ENCODE measurements at places on chromosomes 12 and 14.

DNA sequence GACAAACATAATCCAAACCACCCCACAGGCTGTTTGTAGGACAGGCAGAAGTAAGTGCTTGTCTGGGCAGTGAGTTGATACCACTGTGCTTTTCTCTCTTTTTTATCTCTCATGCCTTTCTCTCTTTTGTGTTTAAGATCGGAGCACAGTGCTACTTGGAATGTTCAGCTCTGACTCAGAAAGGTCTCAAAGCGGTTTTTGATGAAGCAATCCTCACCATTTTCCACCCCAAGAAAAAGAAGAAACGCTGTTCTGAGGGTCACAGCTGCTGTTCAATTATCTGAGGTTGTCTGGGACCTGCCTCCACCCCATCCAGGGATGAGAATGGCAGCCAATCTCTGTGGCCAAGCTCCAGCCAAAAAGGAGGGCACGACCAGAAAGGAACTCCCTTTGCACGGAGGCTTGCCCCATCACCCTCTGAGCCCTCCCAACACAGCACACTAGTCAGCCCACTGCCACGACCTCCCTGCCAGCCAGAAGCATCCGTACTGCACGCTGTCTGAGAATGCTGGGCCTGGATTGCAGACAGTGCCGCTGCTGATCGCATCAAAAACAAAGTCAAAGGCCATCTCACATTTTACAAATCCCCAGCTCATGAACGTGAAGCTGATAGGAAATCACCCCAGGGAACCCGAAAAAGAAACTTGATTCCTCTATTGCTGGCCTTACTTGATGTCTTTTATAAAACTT is 27.8 kb downstream of the GPHB5 start:
- no peaks in the 10 kb centered on the region for H3K27me3 ChIP-seq
- H3K27ac ChIP-seq, result no peak overlapping the region
- peaks cover 4% of the 10 kb centered on the region for H3K36me3 ChIP-seq
- DNase-seq, result no peak
- H3K4me1 ChIP-seq, result no peaks in the 10 kb centered on the region

DNA sequence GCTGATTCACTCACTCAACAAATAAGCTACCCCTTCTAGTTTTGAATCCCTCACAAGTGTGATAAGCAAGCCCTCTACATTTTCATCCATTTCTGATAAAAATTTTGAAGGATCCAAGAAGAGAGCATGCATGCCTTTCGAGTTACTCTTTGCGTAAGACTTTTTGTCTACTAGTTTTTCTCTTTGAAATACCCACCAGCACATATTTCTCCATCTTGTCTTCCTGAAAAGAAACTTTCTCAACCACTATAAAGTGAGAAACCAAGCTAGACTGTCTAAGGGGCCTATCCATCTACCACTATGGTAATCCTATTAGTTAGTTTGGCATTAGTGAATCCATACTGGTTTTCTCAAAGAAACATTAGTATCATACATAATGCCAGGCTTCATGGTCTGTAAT is 56.9 kb downstream of the PARP11 start:
- H3K4me1 ChIP-seq, result no peaks in the 10 kb centered on the region
- H3K36me3 ChIP-seq, result no peaks in the 10 kb centered on the region
- no peaks in the 10 kb centered on the region for H3K27me3 ChIP-seq
- peak; percentile 19 for DNase-seq
- H3K27ac ChIP-seq, result no peak overlapping the region
- no peak overlapping the region for H3K4me3 ChIP-seq

GRCh38 chr14:56127156-56127555 is 8.9 kb downstream of the PELI2 start:
- no peak overlapping the region for H3K4me3 ChIP-seq
- no peak for DNase-seq
- H3K27ac ChIP-seq, result no peak overlapping the region
- peaks cover 13% of the 10 kb centered on the region for H3K4me1 ChIP-seq
- no peaks in the 10 kb centered on the region for H3K36me3 ChIP-seq

GRCh38 chr14:34693228-34693939 is 21.0 kb downstream of the CFL2 start:
- no peaks in the 10 kb centered on the region for H3K36me3 ChIP-seq
- no peak for DNase-seq
- H3K4me1 ChIP-seq, result no peaks in the 10 kb centered on the region
- H3K27me3 ChIP-seq, result no peaks in the 10 kb centered on the region

GRCh38 chr14:49479432-49479831 is 106.7 kb downstream of the RPS29 start:
- no peaks in the 10 kb centered on the region for H3K36me3 ChIP-seq
- DNase-seq, result no peak
- no peaks in the 10 kb centered on the region for H3K4me1 ChIP-seq
- H3K4me3 ChIP-seq, result no peak overlapping the region

DNA sequence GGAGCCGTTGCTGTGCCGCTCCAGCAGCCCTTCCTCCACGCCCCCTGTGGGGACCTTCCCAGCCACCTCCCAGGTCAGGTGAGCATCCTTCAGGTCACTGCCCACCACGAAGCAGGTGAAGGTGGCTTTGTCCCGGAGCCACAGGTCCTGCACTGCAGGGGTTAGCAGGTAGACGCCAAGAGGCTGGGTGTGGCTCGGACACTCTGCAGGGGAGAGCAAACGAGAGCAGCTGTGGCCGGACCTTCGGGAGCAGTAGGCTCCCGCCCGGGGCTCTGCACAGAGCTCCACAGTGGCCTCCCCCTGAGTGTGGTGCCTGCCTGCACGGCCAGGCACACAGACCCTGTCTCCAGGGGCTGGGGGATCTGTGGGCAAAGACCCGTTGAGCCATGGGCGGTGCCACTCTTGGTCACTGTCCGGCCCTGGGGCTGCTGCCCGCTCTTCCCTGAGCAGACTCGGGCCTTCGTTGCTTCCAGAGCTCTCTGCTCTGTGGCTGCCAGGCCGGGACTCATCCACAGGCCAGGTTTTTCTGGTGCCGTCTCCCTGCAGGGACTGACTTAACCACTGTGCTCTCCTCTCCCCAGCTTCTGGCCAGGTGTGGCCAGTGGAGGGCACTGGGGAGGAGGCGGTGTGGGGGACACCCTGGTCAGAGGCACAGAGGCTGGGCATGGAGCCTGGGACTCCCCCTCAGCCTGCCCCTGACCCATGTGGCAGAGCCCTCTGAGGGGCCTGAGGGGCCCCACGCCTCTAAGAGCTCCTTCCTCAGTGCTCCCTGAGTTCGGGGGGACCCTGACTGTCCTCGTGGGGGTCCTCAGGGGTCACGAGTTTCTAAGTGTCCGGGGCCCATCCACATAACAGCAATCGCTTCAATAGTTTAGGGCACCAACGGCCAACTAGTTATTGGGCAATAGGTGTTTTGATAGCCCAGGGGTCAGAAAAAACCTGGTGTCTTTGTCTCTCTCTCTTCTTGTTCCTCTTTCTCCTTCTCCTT is 314.9 kb downstream of the TMEM121 start:
- no peak overlapping the region for H3K27ac ChIP-seq
- no peaks in the 10 kb centered on the region for H3K27me3 ChIP-seq
- H3K36me3 ChIP-seq, result no peaks in the 10 kb centered on the region
- no peaks in the 10 kb centered on the region for H3K4me1 ChIP-seq

DNA sequence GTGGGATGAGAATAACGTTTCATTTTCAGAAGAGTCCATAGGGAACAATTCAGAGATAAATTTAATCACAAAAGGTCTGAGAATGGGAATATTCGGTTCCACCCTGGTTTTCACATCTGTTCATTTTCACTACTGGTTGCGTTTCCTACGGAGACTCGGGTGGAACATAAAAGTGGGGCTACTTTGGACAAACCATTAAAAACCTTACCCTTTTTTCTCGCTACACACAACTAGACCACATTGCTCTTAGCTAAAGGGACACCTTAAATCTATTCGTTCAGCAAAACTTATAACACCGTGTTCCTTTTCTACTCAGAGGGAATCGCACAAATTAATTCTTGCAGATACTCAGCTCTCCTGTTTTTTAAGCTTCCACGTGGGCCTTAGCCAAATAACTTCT is 1.0 kb upstream of the SUDS3 start:
- H3K36me3 ChIP-seq, result peaks cover 4% of the 10 kb centered on the region
- H3K4me1 ChIP-seq, result peaks cover 1% of the 10 kb centered on the region
- no peak for DNase-seq
- no peaks in the 10 kb centered on the region for H3K27me3 ChIP-seq
- H3K4me3 ChIP-seq, result no peak overlapping the region

GRCh38 chr12:3604748-3605586 is 114.0 kb downstream of the PRMT8 start:
- H3K27ac ChIP-seq, result no peak overlapping the region
- H3K4me1 ChIP-seq, result no peaks in the 10 kb centered on the region
- no peaks in the 10 kb centered on the region for H3K36me3 ChIP-seq

GRCh38 chr12:75721796-75722195 is 210.4 kb upstream of the KRR1 start:
- peak overlapping the region; percentile 89 for H3K27ac ChIP-seq
- no peaks in the 10 kb centered on the region for H3K36me3 ChIP-seq
- no peaks in the 10 kb centered on the region for H3K27me3 ChIP-seq
- H3K4me1 ChIP-seq, result peaks cover 25% of the 10 kb centered on the region
- no peak for DNase-seq

DNA sequence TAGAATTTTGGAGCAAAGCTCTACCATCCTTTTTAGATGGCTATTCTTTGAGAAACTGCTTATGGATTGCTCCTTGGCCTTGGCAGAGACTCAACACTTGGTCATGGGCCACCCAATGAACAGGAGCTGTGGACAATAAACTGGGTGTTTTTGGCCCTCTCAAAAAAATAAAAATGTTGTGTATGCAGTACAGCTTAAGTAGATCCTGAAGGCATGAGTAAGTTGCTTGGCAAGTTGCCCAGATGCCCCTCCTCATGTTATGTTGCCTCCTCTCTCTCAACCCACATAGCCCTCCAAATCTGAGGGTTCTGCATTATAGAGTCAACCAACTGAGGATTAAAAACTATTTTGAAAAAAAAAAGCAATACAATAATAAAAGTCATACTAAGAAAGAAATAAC is 124.9 kb downstream of the ATP23 start:
- peaks cover 9% of the 10 kb centered on the region for H3K4me1 ChIP-seq
- DNase-seq, result no peak
- H3K27me3 ChIP-seq, result no peaks in the 10 kb centered on the region
- no peak overlapping the region for H3K27ac ChIP-seq
- no peaks in the 10 kb centered on the region for H3K36me3 ChIP-seq

DNA sequence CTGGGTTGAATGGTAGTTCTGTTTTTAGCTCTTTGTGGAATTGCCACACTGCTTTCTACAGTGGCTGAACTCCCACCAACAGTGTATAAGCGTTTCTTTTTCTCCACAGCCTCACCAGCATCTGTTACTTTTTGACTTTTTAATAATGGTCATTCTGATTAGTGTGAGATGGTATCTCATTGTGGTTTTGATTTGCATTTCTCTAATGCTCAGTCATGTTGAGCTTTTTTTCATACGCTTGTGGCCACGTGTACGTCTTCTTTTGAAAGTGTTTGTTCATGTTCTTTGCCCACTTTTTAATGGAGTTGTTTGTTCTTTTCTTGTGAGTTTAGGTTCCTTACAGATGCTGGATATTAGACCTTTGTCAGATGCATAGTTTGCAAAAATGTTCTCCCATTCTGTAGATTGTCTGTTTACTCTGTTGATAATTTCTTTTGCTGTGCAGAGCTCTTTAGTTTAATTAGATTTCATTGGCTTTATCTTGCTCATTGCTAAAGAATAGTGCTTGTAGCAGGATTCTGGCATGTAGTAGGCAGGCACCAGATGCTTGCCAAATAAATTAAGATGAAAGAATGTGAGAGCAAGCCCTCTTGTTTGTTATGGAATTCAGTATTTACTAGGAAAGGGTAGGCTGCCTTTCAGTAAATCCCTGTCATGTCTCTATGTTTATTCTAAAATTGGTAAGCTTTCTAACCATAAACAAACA is 86.8 kb downstream of the PDE3A start:
- H3K27me3 ChIP-seq, result no peaks in the 10 kb centered on the region
- H3K4me3 ChIP-seq, result no peak overlapping the region

GRCh38 chr14:70619708-70620107 is 19.3 kb upstream of the MED6 start:
- no peak overlapping the region for H3K4me3 ChIP-seq
- DNase-seq, result no peak
- H3K27me3 ChIP-seq, result peaks cover 2% of the 10 kb centered on the region
- H3K27ac ChIP-seq, result no peak overlapping the region

DNA sequence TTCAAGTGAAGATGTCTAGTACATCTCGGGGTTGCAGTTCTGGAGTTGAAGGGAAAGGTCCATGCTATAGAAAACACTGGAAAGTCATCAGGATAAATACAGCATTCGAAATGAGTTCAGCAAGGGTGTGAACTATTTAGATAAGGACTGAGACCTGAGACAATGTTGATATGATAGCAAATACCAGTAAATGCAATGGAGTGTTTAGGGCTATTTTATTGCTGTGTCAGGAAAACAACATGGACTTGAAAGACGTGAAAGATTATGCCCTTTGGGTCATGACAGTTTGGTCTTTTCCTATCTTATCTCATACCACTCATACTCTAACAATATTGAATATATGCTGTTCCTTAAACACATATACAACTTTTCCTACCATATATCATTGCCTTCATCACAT is 1776.2 kb upstream of the SEL1L start:
- H3K4me1 ChIP-seq, result no peaks in the 10 kb centered on the region
- DNase-seq, result no peak
- H3K36me3 ChIP-seq, result no peaks in the 10 kb centered on the region
- H3K27ac ChIP-seq, result no peak overlapping the region

All from IMR-90 (cell line).